Uterus (tissue), 4 donors: ENCODE measurements at places on chromosomes 2 and 18.

DNA sequence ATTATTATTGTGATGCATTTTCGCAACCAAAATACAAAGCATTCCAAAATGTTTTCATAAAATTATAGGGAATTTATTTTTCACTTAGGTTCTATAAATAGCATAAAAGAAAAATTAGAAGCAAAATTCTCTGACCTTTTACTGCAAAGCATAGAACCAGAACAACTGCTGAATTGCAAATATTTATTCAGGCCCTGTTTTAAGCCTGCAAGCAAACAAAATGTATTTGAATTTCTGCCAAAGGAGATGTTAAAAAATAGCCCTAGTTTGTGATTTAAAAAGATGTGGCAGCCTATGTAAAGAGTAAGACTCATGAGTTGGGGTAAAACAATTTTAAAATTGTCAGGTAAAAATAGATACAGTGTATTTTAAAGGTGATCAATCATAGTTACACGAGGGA, 138.1 kb downstream of the KCNJ3 start:
- DNase-seq, result no peak
- H3K27me3 ChIP-seq, result no peaks in the 10 kb centered on the region
- no peaks in the 10 kb centered on the region for H3K4me1 ChIP-seq
- H3K27ac ChIP-seq, result no peak overlapping the region
- no peaks in the 10 kb centered on the region for H3K36me3 ChIP-seq
- no peak overlapping the region for H3K4me3 ChIP-seq

GRCh38 chr2:190088917-190089316, 26.4 kb upstream of the MSTN start:
- no peaks in the 10 kb centered on the region for H3K4me1 ChIP-seq
- H3K27ac ChIP-seq, result no peak overlapping the region
- H3K4me3 ChIP-seq, result no peak overlapping the region
- peak; percentile 59 for DNase-seq
- H3K27me3 ChIP-seq, result no peaks in the 10 kb centered on the region
- no peaks in the 10 kb centered on the region for H3K36me3 ChIP-seq

DNA sequence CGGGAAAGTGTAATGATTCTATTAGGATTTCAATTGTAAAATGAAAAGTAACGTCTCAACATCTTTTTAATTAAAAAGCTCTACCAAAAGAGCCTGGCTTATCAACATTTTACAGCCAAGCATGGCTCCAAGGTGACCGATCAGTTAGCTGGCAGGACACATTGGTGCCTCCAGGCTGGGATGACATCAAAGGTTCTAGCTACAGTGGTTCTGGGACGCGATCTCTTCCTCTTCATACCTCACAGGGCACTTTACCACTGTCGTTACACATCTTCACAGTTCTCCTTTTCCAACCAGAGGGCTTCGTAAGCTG, 693 bp downstream of the ORC2 start:
- H3K4me3 ChIP-seq, result peak overlapping the region; percentile 80
- H3K36me3 ChIP-seq, result no peaks in the 10 kb centered on the region
- peak overlapping the region; percentile 86 for H3K27ac ChIP-seq
- no peaks in the 10 kb centered on the region for H3K27me3 ChIP-seq

DNA sequence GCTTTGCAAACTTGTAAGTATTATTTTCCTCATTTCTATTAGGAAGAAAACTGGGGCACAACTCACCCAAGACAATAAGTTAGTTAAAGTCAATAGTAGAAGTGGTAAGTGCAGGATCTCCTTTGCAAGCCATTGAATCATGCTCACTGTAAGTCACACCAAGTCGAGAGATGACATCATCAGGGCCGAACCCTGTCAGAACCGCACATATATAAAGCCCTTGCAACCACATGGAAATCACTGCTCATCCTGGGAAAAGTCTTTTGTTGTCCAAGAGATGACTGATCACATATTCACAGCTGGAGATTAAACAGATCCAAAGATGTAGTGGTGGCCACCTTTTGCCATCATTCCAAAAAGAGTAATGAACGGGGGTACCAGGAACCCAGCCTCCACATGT, 484.8 kb upstream of the ID2 start:
- H3K27ac ChIP-seq, result no peak overlapping the region
- no peaks in the 10 kb centered on the region for H3K27me3 ChIP-seq
- no peak for DNase-seq
- H3K4me1 ChIP-seq, result no peaks in the 10 kb centered on the region
- H3K4me3 ChIP-seq, result no peak overlapping the region
- no peaks in the 10 kb centered on the region for H3K36me3 ChIP-seq

DNA sequence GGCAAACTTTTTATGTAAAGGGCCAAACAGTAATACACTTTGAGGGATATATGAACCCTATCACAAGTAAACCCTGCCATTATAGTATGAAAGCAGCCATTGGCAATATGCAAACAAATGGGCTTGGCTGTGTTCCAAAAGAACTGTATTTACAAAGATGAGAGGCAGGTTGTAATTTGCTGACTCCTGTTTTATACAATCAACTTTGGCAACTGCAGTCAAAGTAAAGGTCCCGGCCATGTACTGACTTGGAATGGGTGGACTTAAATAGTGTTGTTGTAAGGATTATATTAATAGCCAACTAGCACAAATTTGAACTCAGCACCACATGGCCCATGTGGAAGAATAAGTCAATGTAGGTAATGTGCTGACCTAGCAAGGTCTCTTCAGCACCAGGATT, 223.4 kb downstream of the WDPCP start:
- no peak overlapping the region for H3K27ac ChIP-seq
- H3K36me3 ChIP-seq, result no peaks in the 10 kb centered on the region
- H3K27me3 ChIP-seq, result no peaks in the 10 kb centered on the region
- no peak overlapping the region for H3K4me3 ChIP-seq
- DNase-seq, result no peak
- H3K4me1 ChIP-seq, result no peaks in the 10 kb centered on the region
